ENCODE measurements at places on chromosomes 5 and 9.

GRCh38 chr9:36485647-36486328 lies 85.7 kb upstream of the RNF38 start:
- no peak for DNase-seq

DNA sequence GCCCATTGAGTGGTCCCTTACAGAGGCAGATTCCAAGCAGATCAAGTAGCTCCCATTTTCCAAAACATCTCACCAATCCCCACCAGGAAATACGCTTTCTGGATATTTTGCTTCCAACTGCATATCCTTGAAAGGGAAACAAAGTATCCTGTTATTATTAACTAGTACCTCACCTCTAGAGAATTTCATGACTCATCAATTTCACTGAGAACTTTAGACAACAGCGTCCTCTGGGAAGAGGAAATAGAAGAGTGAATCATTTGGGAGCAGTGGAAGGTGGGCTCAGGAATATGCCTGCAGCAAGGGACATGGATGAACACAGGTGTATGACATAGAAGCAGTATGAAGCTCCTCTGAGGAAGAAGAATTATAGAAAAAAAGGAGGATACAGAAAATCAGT lies 186.7 kb downstream of the MARCHF11 start:
- DNase-seq: no peak

GRCh38 chr9:82923092-82923911 lies 139.6 kb downstream of the RASEF start:
- no peak for DNase-seq

DNA sequence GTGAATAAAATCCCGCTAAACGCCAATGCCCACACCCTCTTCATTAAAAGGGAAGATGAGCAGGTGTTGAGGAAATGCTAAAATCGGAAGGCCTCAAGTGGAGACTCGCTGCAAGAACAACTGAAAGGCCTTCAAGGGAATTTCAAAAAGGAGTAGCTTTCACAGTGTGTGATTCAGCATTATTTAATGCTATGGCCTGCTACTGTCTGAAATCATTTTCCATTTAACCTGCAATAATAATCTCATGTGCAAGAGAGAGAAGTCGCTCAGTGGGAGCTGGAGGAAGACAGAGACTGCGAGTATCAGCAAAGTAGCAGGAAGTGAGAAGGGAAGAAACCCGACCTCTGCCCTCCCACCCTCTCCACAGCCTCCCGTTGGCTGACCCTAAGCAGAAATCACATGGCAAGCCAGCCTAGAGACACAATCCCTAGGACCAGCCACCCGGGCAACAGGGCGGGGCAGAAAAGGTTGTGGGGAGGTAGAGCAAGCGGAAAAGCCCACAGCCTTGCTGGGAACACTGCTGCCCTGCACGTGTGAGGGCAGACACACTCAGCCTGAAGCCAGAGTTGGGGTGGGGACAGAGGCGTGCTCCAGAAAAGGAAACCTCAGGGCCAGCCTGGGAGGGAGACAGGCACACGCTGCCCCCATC lies 39.9 kb upstream of the CTSL start:
- no peak for DNase-seq

DNA sequence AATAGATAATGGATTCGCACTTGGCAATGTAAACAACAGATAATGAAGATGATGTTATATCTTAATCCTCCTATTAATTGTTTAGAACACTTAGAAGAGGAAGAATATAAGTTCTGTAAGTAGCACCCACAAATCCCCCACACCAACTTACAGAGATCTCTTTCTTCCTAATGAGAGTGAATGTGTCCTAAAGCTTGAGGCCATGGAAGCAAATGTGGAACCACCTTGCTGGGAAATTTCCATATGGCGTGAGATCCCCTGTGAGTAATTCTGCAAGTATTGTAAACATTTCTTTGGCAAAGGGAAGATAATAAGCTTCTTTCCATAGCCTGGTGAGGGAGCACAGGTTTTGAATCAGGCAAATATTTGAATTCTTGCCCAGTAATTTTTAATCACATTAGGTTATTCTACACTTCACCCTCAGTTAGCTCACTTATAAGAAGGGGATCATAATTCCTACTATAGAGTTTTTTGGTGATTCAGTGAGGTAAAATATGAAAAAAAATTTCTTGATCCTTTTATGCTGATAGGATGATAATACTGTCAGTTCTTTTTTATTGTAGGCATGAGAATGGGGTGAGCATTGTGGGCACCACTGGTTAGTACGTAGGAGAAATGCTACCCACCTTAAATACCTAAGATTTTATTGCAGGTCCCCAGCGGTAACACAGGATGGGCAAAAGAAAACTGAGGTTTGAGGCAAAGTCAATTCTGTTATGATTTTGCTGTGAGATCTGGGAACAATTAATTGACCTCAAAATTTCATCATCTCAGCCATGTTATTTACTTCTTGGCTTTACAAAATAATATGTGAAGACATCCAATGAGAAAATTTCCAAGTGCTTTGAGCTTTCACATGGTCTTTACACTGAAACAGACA lies 574.8 kb downstream of the PSAT1 start:
- DNase-seq: no peak

DNA sequence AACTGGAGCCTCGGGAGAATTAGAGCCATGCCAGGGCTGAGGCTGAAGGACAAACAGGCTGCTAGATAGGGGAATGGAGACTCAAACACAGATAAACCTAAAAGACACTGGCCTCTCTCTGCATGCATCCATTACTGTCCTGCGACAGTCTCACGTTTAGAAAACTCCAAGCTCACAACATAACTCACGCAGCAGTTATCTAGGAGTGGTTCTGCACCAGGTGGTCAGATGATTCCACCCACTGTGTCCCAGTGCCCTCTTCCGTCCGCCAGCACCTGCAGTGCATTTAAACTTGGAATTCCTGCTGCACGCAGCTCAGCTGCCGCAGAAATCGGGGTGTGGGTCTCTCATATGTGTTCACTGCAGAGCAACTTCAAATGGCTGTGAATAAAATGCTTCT lies 272.6 kb upstream of the IRX2 start:
- DNase-seq: no peak

DNA sequence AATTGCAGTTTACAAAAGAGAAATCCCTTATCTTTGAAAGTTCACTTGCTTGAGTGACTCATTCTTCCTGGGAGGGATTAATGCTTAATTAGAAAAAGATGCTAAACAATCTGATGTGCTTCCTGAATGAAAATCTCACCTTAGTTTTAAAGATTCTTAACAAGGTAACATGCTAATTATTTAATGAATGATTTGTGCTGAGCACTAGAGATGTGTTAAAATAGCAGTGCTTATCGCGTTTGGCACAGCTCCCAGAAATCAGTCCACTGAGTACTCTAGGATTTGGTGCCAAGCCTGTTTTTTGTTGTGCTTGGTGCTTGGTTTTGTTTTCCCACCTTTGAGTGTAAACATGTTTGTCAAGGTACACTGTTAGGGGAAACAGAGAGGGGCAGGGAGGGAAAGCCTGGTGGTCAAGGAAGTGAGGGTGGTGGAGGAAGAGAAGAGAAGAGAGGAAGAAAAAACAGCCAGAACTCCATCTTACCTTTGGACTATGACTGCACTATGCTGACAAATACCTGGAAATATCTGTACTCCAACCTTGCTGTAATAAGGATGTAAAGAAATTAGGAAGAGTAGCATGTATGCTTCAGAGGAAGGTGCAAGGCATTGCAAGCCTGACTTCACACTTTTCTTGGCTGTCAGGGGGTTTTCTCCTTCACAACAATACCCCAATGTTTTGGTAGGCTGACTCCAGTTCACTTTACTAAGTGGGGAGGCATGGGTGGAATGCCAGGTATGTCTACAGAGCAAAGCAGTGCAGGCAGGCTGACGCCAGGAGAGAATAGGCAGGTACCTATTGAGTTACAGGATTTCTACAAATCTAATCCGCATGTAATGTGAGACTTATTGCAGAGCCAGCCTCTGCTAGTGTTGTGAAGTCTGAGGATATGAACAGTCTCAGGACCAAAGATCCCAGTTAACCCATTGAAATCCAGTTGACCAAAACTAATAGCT lies 157.2 kb upstream of the ISL1 start:
- no peak for DNase-seq

- DNase-seq: no peak
These were observed 156.9 kb downstream of the TRIM32 start for GRCh38 chr9:116843863-116844620.

DNA sequence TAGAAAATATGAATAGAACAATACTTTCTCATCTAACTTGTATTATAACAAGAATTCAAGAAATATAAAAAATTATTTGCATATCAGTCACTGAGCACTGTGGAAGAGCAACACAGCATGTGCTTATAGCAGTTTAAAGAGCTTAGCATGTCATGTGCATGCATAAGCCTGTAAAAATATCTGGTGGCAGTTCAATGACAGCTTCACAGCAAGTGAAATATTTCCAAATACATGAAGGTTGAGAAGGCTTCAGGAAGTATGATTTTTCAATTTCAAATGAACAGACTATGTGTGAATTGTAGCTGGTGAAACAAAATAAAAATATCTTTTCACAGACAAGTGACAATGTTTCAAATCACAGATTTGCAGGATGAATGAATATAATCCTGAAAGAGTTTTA lies 128.5 kb downstream of the PRDM9 start:
- DNase-seq: no peak

- no peak for DNase-seq
These were observed 318.4 kb downstream of the ARL15 start for GRCh38 chr5:53991942-53992341.

DNA sequence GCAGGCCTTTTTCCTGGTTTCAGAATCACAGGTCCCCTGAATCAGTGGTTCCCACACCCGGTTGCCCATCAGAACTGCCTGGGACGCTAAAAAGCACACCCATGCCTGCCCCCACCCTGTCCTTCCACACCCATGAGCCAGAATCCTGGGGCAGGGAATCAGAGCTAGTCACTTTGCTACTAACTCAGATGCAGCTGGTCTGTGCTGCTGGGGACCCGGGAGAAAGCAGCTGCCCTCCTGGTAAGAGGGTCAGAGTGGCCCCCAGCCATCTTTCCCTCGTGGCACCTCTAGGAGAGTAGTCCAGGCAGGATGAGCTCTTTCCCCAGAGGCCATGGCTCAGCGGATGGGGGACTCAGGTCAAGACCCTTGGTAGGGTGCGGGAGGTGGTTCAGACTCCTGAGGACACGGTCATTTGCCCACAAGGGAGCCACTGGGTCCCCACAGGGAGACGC lies 11.3 kb upstream of the NUP214 start:
- DNase-seq: no peak

DNA sequence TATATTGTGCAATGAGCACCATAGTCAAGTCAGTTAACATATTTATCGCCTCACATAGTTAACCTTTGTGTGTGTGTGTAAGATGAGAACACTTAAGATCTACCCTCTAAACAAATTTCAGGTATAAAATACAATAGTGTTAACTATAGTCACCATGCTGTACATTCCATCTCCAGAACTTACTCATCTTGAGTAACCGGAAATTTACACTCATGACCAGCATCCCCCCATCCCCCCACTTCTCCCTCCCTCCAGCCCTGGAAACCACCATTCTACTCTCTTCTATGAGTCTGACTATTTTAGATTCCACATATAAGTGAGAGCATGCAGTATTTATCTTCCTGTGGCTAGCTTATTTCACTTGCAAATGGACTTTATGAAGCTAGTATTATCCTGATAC lies 40.3 kb downstream of the ZNF354A start:
- DNase-seq: no peak

DNA sequence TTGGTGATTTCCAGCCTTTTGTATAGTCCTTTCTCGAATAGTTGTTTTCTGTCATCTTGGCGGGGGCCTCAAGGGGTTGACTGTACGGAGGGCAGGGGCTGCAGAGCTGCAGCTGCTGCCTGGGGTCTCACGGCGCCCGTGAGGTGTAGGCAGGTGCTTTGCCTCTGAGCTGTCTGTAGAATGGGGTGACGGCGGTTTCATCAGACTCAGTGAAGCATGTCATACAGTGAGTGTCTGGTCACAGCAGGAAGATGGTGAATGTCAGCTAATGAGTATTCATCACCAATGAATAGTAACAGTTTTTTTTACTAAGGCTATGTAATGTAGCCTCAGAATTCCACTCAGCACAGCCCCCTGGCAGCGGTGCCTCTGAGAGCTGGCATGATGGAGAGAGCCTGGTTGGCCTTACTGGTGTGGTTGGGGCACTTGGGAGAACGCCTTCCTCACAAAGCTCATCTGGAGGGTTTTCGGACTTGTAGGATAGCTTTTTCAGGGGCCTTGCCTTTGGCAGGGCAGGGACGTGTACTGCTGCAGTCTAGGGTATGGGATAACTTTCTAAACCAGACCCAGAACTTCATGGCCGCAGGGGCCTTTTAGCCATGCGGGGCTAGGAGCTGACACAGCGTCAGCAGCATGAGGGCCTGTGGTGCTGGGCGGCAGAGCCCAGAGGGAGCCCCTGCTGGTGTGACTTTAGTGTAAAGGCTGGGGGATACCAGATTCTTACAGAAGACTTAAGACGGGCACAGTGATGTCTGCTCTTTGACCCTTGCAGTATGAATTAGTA lies 15.0 kb downstream of the TENT4A start:
- no peak for DNase-seq

GRCh38 chr9:135468854-135469521 lies 10.6 kb upstream of the PPP1R26 start:
- no peak for DNase-seq

- no peak for DNase-seq
These were observed 21.3 kb downstream of the SLC25A25 start for GRCh38 chr9:128089299-128089698.

DNA sequence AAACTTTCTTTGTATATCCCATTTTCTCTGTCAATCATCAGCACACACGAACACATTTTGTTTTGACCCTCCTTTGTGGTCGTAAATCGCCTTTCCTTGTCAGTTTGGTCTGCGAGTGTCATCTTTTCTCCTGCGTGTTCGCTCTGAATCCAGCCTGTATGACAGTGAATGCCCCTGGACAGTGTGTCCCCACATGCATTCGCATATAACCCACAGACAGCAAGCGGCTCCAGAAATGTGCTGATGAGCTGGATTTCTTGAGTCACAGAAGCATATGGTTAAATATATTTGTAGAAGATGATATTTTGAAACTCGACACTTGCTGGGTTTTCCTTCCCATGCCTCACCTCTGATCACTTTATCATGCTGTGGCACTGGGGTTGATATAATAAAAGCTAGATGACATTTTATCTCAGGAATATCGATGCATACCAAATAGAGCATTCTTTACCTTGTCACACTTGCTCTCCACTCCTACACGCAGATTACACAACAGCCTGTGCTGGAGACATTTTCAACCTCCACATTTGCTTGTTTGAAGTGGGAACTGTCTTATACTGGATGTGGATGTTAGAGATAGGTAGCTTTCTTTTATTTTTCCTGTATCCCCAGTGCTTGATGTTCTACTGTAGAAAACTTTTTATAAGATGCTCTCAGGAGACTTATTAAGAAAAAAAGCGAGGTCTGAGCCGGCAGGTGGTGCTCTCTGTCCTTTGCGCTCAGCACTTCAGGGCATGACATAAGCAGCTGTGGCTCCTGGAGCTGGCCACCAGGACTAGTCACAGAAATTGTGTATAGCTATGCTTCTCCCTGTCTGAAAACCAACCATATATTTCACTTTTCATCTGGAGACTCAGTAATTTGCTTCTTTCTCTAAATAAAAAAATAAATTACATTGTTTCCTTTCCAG lies 215.1 kb downstream of the SH3GL2 start:
- DNase-seq: no peak

GRCh38 chr9:2664174-2665065 lies 42.8 kb downstream of the VLDLR start:
- DNase-seq: no peak

GRCh38 chr5:2714805-2715204 lies 36.7 kb downstream of the IRX2 start:
- no peak for DNase-seq

GRCh38 chr5:137190031-137190430 lies 309.1 kb downstream of the SPOCK1 start:
- no peak for DNase-seq

All from brain pericyte (primary cell).